Panc1 (cell line): ENCODE measurements at places on chromosomes 11 and 22. TPM values are rescaled to one million over a fixed set of nuclear protein-coding genes. Genes with fewer than 3 reads are reported as not detected.

- no peak for DNase-seq
- no peak overlapping the region for H3K27ac ChIP-seq
- H3K4me1 ChIP-seq, result no peaks in the 10 kb centered on the region
- no peaks in the 10 kb centered on the region for H3K36me3 ChIP-seq
- no peaks in the 10 kb centered on the region for H3K27me3 ChIP-seq
- no peak overlapping the region for H3K4me3 ChIP-seq
These were observed 13.6 kb upstream of the RFPL2 start for GRCh38 chr22:32218470-32218869.

GRCh38 chr11:115922876-115923275, 418.7 kb upstream of the CADM1 start:
- H3K27me3 ChIP-seq, result no peaks in the 10 kb centered on the region
- H3K4me3 ChIP-seq, result no peak overlapping the region
- no peak overlapping the region for H3K27ac ChIP-seq
- no peaks in the 10 kb centered on the region for H3K36me3 ChIP-seq
- no peak for DNase-seq

Gene LDHAL6A
- total RNA-seq, result not detected

GRCh38 chr11:128021349-128022006, 565.9 kb downstream of the ETS1 start:
- no peaks in the 10 kb centered on the region for H3K36me3 ChIP-seq
- H3K27ac ChIP-seq, result no peak overlapping the region
- H3K4me1 ChIP-seq, result no peaks in the 10 kb centered on the region
- no peak overlapping the region for H3K4me3 ChIP-seq
